Activated CD8-positive, alpha-beta memory T cell treated with anti-CD3 and anti-CD28 coated beads, Interleukin-2, amount 10 ng/mL, durations not matched to agents 7 days and 5 days (primary cell): ENCODE measurements at places on chromosomes 6 and 20. TPM values are rescaled to one million over a fixed set of nuclear protein-coding genes. Genes with fewer than 3 reads are reported as not detected.

Gene SLC35D3
- not detected for total RNA-seq

Gene GNAS-AS1
- total RNA-seq, result 0.89 TPM

GRCh38 chr20:19978511-19979210 lies 38.5 kb upstream of the NAA20 start:
- peaks cover 3% of the 10 kb centered on the region for H3K27me3 ChIP-seq
- no peaks in the 10 kb centered on the region for H3K36me3 ChIP-seq
- H3K27ac ChIP-seq, result no peak overlapping the region

DNA sequence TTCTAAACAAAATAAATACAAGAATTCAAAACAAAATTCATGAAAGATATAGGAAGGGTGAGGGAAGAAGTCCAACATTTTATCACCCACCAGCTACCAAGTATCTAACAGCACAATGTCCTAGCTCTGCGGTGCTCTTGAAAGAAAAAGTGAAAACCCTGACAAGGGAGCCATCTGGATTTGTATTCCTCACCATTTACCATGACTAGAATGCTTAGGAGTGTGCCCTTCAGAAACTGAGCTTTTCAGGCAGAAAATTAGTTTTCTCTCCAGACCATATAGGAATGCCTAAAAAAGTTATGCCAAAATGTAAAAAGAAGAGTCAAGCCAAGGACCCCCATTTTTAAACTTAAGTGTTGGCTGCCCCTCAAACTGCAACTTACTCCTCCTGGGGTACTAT lies 4.5 kb downstream of the SNX5 start:
- peaks cover 59% of the 10 kb centered on the region for H3K4me1 ChIP-seq
- H3K4me3 ChIP-seq, result peak overlapping the region; percentile 87
- peaks cover 75% of the 10 kb centered on the region for H3K36me3 ChIP-seq

DNA sequence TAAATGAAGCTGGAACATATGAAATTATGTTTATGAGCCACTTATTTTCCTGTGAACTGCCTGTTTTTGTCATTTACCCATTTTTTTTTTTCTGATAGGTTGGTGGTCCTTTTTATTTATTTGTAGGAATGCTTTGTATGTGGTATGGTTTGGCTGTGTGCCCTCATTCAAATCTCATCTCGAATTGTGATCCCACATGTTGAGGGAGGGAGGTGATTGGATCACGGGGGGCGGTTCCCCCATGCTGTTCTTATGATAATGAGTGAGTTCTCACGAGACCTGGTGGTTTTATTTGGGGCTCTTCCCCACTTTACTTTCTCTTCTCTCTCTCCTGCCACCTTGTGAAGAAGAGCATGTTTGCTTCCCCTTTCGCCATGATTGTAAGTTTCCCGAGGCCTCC lies 77.3 kb downstream of the CDH26 start:
- H3K4me1 ChIP-seq, result no peaks in the 10 kb centered on the region
- DNase-seq, result no peak
- peaks cover 6% of the 10 kb centered on the region for H3K27me3 ChIP-seq
- no peak overlapping the region for H3K27ac ChIP-seq
